SHP77 treated with DMSO at 0.1 percent for 48 hours (cell line): ENCODE measurements at places on chromosomes 2 and 18.

DNA sequence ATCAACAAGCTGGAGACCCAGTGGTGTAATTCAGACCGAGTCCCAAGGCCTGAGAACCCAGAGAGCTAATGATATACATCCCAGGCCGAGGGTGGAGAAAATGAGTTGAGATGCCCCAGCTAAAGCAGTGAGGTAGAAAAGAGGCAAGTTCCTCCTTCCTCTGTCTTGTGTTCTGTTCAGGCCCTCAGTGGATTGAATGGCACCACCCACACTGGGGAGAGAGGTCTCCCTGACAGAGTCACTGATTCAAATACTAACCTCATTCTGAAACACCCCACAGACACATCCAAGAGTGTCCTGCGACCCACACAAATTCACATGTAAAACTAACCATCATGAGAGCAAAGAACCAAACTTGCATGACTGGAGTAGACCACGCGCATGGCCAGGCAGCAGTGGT is 215.3 kb downstream of the ANAPC1 start:
- no peak for DNase-seq

GRCh38 chr2:238108423-238109183 is 8.5 kb downstream of the ESPNL start:
- no peak for DNase-seq

DNA sequence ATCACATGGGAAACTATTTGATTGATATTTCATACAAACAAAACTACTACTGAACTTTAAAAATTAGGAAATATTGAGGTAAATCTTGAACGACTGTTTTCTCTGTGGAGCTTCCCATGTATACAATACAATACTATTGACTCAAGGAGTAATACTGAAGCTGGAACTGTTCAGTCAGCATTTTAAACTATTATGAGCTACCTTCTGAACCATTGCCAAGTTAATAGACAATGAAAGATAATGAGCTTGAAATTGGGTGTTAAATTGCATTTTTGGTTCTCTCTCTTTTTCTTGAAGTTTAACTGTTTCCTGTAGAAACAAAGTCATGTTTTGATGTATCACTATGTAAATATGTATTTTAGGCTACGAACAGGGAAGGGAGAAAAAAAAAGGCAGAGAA is 569.2 kb downstream of the ZEB2 start:
- no peak for DNase-seq

DNA sequence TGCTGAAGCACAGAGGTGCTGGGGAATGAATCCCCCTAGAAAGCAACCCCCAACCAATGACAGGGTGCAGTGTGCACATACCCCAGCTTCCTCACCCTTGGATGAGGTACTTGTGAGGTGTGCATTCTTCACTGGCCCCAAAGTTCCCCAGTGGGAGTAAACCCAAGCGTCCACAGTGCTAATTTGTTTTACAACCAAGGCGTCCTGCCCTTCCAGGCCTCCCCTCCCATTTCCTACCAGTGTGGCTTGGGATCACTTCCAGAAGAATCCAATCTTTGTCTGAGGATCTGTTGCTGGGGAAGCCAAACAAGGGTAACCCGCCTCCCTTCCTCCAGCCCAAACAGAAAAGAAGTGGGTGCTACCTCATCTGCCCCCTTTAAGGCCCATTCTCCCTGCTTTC is 40.3 kb upstream of the TEX51 start:
- no peak for DNase-seq

DNA sequence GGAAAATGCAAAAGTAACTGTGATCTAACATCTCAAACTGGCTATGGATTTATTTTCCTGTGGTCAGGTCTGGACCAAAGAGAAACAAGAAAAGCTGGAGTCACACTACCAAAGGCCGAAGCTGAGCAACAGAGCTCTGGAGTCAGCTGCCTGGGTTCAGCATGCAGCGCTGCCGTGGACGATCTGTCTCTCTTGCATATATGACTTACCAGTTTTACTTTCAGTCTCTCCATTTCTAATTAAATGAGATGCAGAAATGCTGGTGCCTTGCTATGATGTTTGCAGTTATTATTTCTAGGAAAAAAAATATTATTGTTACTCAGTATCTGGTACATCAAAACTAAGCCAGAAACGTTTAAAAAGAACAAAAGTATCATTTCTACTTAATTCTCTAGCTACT is 813.2 kb downstream of the RNF144A start:
- no peak for DNase-seq

DNA sequence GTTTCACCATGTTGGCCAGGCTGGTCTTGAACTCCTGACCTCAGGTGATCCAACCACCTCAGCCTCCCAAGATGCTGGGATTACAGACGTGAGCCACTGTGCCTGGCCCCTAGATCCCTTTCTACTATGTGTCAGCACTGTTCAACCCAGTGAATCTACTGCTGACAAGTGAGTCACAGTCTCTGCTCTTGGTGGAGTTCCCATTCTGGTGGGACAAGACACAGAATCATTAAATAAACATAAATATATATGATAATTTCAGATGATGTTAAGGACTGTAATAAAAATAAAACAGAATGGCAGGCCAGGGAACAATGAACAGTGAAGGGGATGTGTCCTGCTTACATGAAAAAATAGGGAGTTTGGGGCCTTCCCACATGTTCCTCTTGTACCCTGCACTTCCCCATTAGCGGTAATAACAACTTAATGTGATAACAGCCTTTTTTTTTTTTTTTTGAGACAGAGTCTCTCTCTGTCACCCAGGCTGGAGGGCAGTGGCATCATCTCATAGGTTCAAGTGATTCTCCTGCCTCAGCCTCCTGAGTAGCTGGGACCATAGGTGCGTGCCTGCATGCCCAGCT is 112.2 kb downstream of the CPO start:
- no peak for DNase-seq

GRCh38 chr2:126990200-126990599 is 91.5 kb downstream of the TEX51 start:
- no peak for DNase-seq

DNA sequence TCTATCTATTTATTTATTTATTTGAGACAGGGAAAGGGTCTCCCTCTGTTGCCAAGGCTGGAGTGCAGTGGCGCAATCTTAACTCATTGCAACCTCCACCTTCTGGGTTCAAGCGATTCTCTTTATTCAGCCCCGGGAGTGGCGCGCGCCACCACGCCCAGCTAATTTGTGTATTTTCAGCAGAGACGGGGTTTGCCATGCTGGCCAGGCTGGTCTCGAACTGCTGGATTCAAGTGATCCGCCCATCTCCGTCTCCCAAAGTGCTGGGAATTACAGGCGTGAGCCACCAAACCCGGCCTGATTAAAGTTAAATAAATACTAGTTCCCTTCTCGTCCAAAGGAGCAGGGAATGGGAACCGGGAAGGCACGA is 4.2 kb upstream of the CTDSP1 start:
- DNase-seq, result no peak

DNA sequence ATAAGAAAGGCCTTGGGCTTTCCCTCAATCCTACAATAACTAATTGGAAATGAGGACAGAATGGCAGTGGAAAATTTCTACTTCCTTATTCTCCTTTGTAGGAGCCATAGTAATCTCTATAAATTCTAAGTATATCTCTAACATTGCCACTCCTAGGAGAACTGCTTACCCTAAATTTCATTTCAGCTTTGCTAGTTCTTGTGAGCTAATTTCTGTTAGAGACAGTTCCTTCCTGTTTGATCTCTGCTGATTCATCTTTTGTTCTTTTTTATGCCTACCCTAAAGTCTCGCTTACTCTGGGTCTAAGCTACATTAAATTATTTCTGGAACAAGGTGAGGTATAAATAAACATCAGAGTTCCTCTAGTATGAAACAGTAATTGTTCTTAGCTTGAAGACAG is 25.7 kb downstream of the ABHD3 start:
- no peak for DNase-seq

GRCh38 chr2:205216580-205216979 is 465.7 kb upstream of the NRP2 start:
- DNase-seq, result no peak

DNA sequence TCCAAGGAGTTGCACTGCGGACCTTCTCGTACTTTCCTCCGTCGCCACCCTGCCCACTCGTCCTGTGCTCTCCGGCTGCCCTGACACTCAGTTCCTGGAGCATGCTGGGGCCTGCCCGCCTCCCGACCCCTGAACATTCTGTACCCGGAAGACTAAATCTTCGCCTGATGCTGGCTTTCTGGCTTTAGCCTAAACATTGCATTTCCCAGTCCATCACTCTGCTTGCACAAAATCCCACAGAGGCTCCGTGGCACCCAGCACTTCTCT is 550 bp upstream of the SFXN5 start:
- no peak for DNase-seq

DNA sequence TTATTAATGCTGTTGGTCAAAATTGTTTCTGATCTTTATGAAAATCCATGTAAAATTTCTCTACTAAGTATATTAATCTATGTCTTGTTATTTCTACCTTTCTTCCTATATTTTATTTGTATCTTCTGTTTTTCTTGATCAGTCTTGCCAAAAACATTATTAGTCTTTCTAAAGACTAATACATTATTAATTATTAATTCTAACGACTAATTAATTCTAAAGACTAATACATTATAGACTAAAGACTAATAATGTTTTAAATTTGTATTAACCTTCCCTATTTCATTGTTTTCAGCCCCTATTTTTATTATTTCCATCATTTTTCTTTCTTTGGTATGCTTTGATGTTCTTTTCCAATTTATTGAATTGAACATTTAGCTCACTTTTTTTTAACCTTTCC is 27.7 kb downstream of the NEURL3 start:
- DNase-seq, result no peak

- no peak for DNase-seq
These were observed 1.3 kb downstream of the NGEF start for GRCh38 chr2:233011702-233012131.

- no peak for DNase-seq
These were observed 35.0 kb downstream of the NEDD4L start for GRCh38 chr18:58078889-58079573.

- no peak for DNase-seq
These were observed 1.6 kb downstream of the WDFY1 start for GRCh38 chr2:223943561-223944008.

DNA sequence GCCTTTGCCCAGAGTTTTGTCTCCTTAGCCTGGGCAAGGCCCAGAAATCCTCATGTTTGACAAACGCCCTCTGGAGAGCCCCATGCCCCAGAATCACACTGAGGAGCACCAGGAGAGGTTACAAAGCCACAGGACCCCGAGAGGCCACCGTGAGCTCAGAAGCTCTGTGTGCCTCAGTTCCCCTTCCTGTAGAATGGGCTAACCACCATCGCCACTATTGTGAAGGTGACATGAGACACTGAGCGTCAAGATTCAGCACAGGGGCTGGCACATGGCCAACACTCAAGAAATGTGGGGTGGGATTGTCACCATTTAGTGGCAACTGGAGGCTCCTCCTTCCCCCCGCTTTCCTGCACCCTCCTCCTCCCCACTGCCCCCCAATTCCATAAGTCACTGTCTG is 1.2 kb upstream of the NMUR1 start:
- no peak for DNase-seq

GRCh38 chr2:194556629-194557028 is 1100.4 kb upstream of the SLC39A10 start:
- DNase-seq, result no peak

DNA sequence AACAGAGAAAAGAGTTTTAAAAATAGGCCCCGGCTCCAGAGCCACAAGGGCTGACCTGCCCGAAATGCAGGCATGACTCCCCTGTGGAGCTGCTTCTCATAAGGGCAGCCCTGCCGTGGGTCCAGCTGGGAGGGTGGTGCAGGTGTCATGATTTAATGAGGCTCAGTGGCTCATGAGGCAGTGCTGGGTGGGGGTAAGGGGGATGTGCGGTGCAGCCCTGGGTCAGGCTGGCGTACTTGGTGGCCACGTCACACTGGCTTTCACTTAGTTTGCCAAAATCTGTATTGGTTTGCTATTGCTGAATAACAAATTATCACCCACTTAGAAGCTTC is 33.6 kb downstream of the HJURP start:
- DNase-seq, result no peak

DNA sequence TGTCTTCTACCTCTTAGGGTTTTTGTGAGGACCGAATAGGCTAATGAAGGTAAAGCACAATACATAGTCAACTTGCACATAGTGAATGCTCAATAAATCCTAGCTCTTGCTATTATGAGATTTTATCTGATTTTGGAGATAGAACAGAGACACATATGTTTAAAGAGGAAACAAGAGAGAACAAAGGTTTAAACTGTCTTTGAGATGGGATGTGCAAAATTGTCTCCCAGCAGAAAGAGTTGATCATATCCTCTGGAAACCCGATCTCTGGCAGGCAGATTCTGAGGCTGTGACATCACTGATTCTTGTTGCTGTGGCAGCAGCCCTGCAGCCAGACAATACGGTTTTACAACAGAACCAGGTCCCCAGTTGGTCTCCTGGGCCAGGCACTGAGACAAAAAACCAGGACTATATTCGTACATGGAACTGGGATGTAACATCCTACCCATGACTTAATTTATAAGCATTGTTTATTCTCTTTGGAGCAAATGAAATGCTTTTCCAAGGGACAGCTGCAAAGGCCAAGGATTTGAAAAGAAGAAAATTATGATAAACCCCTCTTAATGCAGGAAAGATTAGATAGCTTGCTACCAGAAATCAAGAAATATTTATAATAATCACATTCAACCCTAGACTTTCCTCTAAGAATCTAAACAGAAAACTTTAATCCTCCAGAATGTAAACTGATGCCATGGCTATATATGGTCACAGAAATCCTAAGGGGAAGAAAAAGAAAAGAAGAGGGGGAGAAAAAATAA is 80.2 kb downstream of the SLC8A1 start:
- no peak for DNase-seq

DNA sequence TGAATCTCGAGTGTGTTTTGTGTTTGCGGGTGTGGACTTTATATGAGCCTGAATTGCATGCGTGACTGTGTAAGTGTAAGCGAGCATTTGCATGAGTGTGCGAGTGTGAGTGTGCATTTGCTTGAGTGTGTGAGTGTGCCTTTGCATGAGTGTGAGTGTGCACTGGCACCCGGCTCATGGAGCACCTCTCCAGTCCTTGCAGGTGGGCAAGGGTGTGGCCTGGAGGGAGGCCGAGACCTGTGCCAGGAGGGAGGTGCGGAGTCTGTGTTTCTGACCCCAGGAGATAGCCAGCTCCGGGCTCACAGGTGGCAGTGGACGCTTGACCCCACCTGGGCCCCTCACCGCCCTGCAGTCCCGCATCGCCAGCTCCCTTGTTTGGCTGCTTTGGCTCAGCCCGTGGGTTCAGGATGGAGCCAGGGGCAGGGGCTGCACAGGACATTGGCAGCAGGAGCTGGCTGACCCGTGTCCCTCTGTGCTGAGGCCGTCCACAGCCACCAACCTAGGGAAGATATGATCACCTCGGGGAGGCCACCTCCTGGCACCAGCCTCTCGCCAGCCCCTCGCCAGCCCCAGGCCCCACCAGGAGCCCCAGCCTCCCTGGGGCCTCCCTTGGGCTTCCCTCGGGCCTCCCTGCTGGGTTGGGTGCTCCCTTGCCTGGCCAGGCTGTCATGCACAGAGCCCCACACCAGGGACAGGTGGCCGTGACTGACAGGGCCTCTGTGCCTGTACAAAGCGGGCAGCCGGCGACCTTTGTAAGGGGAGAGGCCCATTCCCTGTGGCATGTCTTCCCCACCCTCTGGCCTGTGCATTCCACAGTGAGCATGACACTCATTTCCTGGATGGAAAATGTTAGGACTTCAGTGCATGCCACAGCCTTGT is 81.6 kb downstream of the PTGR3 start:
- DNase-seq, result no peak

GRCh38 chr18:41814651-41815050 is 140.4 kb upstream of the PIK3C3 start:
- no peak for DNase-seq
